Mesenchymal stem cell (in vitro differentiated cells and primary cell): ENCODE measurements at places on chromosomes 12 and 14.

GRCh38 chr12:108559748-108560147, 1.2 kb downstream of the SART3 start:
- peaks cover 27% of the 10 kb centered on the region for H3K36me3 ChIP-seq
- H3K27me3 ChIP-seq = no peaks in the 10 kb centered on the region
- DNase-seq = no peak
- peaks cover 15% of the 10 kb centered on the region for H3K4me1 ChIP-seq

DNA sequence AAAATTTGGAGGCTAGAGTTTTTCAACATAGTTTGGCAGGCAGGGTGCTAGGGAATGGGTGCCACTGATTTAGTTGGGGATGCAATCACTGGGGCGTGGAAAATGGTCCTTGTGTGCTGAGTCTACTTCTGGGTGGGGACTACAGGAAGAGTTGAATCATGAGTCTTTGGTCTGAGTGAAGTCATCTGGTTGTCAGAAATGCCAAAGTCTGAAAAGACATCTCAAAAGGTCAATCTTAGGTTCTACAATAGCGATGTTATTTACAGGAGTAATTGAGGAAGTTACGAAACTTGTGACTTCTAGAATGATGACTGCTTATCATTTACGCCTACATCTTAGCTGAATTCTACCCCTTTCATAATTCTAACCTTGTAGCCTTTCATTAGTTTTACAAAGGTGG, 209.1 kb downstream of the NUBPL start:
- no peak overlapping the region for H3K4me3 ChIP-seq
- no peaks in the 10 kb centered on the region for H3K27me3 ChIP-seq
- H3K36me3 ChIP-seq = no peaks in the 10 kb centered on the region
- H3K27ac ChIP-seq = no peak overlapping the region
- DNase-seq = peak; percentile 11

DNA sequence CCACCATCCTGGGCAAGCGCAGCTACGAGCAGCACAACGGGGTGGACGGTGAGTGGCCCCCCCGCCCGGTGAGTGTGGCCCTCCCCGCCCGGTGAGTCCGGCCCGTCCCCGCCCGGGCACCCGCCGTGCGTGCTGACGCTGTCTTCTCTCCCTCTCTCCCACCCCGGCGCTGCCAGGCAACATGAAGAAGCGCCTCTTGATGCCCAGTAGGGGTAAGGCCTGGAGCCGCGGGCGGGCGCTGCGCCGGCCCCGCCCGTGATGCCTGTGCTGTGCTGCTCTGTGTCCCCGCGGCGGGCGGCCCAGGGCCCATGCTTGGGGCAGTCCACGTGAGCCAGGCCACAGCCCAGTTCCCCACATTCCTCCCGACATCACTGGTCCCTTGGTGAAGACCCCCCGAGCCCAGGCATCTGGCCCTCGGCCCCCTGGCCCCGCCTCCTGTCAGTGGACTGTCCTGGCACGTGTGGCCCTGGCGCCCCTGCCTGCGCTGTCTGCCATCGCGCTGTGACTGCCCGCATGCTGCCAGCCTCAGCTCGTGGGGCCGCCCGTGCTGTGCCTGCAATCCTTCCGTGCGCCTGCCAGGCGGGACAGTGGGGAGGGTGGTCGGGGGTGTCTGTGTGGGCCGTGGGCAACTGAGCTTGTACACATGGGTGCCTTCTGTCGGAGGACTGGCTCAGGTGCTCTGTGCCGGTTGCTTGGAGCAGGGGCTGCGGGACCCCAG, 7.9 kb upstream of the CRIP2 start:
- H3K4me3 ChIP-seq = no peak overlapping the region
- H3K27me3 ChIP-seq = no peaks in the 10 kb centered on the region
- no peak for DNase-seq
- peaks cover 63% of the 10 kb centered on the region for H3K4me1 ChIP-seq

DNA sequence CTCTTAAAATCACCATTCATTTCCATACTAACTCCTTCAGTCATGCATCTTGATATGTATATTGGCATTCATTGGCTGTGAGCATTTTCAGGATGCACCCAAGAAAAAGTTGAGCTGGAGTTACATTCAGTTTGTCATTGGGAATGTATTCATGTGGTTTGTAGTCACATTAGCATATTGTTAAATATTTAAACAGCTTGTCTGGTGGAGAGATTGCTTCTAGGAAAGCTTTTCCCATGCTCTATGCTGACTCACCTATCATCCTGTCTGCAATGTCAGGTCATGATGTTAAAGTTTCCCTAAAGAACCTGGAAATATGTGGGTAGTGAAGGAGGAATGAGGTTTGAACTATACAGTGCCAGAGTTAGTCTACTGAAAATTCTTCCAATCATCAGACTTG, 583.6 kb downstream of the GALC start:
- H3K27me3 ChIP-seq = no peaks in the 10 kb centered on the region

- H3K4me3 ChIP-seq = no peak overlapping the region
- H3K4me1 ChIP-seq = peaks cover 8% of the 10 kb centered on the region
- DNase-seq = no peak
- H3K36me3 ChIP-seq = no peaks in the 10 kb centered on the region
Measured at GRCh38 chr12:71684081-71684480, 1.8 kb upstream of the TMEM19 start.

DNA sequence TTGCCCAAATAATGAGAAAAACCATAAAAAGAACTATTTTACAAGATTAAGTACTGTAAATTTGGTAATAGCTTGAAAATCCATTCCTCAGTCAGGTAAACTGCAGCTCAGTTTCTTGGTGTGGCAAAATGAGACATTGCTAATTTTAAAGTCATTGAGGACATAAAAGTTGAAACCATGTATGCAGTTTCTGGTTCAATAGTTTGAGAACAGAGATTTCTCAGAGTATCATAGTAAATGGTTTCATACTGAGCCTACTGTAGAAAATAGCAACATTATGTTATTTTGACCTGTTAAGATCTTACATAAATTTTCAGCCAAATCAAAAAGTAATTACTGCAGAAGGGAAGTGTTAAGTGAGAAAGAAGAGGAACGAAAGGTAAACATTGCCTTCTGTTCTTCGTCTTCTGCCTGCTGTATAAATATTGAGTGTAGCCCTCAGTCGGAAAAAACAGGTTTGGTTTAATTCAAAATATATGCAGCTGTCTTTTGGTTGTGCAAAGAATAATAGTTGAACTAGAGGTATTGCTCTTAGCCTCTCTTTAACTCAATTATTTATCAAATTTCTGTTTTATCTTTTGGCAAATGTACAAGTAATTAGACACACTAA, 119.6 kb downstream of the SYNE2 start:
- no peak overlapping the region for H3K27ac ChIP-seq
- no peaks in the 10 kb centered on the region for H3K27me3 ChIP-seq
- no peaks in the 10 kb centered on the region for H3K4me1 ChIP-seq
- no peak overlapping the region for H3K4me3 ChIP-seq
- DNase-seq = no peak

DNA sequence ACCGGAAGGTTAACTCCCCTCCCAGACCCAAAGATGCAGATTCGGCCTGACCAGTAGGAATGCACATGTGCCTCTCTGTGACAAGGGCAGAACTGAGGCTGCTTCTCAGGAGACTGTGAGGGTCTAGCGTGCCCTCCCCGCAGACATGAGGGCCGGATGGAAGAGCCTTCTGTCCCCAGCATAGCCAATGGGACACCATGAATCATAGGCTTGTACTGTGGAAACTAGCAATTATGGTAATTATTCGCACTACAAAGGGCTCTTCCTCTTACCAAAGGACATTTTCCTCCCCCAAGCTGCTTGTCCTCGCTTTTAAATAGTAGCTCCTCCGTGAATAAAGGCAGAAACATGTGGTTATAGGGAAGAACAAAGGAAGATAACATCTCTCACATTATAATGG, 6.2 kb downstream of the COA8 start:
- no peak overlapping the region for H3K4me3 ChIP-seq
- H3K27me3 ChIP-seq = no peaks in the 10 kb centered on the region
- peaks cover 16% of the 10 kb centered on the region for H3K36me3 ChIP-seq

DNA sequence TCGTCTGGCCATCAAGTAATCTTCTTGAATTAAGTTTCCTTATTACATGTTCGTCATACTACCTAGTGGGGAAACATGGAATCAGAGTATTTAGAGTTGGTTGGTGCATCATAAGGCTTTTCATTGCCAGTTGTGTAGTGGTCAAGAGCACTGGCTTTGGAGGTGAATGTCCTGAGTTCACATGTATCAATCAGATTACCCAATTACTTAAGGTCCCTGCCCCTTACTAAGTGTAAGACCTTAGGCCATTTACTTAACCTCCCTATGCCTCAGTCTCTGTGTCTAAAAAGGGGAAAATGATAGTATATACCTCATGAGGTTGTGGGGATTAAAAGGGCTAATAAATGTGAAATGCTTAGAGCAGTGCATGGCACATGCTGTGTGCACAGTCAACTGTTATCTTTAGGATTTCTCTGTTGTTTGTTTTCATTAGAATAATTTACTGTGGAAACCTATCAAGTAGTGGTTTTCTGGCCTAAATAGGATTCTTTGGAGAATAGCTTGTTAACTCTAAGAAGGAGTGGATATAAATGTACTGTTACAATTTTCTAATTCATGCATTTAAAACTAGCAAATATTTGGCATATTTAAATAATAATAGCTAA, 27.0 kb downstream of the MSRB3 start:
- no peak overlapping the region for H3K27ac ChIP-seq
- H3K36me3 ChIP-seq = no peaks in the 10 kb centered on the region
- H3K4me3 ChIP-seq = no peak overlapping the region
- H3K4me1 ChIP-seq = peaks cover 6% of the 10 kb centered on the region
- peak; percentile 45 for DNase-seq
- no peaks in the 10 kb centered on the region for H3K27me3 ChIP-seq

GRCh38 chr12:46442239-46442638, 69.7 kb upstream of the SLC38A2 start:
- H3K27me3 ChIP-seq = no peaks in the 10 kb centered on the region
- no peak overlapping the region for H3K4me3 ChIP-seq
- no peaks in the 10 kb centered on the region for H3K36me3 ChIP-seq
- H3K4me1 ChIP-seq = peaks cover 4% of the 10 kb centered on the region

GRCh38 chr12:115946867-115947695, 330.4 kb downstream of the MED13L start:
- H3K27ac ChIP-seq = no peak overlapping the region
- peaks cover 12% of the 10 kb centered on the region for H3K36me3 ChIP-seq
- no peak overlapping the region for H3K4me3 ChIP-seq

- H3K27me3 ChIP-seq = no peaks in the 10 kb centered on the region
- no peaks in the 10 kb centered on the region for H3K36me3 ChIP-seq
- H3K4me3 ChIP-seq = no peak overlapping the region
- no peak overlapping the region for H3K27ac ChIP-seq
Measured at GRCh38 chr12:77938301-77938700, 107.6 kb downstream of the NAV3 start.

- H3K4me3 ChIP-seq = no peak overlapping the region
- no peak overlapping the region for H3K27ac ChIP-seq
Measured at GRCh38 chr12:6641131-6641530, 5.4 kb upstream of the LPAR5 start.

DNA sequence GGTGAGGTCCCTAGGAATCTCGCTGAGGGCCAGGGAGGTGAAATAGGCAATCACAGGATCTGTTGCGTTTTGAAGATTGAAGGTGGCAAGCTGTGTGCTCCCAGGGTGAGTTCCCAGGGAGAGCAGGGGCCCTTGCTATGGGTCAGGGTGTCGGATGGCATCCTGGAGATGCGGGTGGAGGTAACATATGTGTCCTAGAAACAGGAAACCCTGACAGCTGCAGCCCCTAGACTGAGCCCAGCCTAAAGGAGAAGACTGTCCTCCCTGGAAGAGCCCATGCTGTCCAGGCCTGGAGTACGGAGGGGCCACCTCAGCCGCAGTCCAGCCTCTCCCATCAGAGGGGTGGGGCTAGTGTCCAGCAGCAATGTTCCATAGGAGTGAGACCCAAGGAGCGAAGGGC, 194.2 kb downstream of the NTF3 start:
- H3K4me3 ChIP-seq = no peak overlapping the region
- DNase-seq = no peak
- H3K27me3 ChIP-seq = peaks cover 31% of the 10 kb centered on the region
- no peak overlapping the region for H3K27ac ChIP-seq

DNA sequence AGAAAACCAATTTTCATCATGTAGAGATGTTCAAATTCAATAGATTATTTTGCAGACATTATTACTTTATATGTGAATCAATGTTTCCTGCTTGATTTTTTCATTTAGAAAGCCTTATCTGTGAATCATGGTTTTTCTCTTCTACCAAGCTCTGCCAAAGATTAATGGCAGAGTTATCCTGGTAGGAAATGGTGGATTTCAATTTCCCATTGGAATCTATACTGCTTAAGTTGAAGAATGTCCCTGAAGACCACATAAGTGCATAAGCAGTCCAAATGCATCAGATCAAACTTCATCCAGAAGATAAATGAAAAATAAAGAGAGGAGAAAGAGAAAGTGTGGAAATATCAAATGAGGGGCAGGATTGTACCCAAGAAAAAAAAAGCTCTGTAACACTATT, 5.0 kb downstream of the LUM start:
- no peak overlapping the region for H3K4me3 ChIP-seq
- no peaks in the 10 kb centered on the region for H3K4me1 ChIP-seq

DNA sequence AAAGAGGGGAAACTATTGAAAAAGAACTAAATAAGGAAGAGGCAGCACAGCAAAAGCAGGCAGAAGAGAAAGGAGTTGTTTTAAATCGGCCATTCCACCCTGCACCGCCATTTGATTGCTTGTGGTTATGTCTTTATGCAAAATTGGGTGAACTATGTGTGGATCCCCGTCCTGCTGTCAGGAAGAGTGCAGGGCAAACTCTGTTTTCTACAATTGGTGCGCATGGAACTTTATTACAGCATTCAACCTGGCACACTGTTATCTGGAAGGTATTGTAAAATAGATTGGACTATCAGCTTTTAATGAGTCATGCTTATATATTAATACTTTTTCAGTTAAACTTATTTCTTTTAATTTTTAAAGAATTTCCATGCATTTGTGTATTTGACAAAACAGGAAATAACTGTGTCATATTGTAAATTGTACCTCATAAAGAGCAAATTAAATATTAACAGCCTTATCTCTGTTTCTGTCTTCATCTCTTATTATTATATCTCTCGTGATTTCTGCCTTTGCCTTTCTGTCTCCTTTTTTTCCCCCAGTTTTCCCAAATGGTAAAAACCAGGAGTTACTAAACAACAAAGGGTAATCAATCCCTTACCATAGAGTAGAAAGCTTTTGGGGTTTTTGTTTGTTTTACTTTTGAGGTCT, 86.4 kb downstream of the MON2 start:
- no peaks in the 10 kb centered on the region for H3K27me3 ChIP-seq
- no peak overlapping the region for H3K27ac ChIP-seq
- no peak overlapping the region for H3K4me3 ChIP-seq
- H3K36me3 ChIP-seq = peaks cover 85% of the 10 kb centered on the region
- H3K4me1 ChIP-seq = no peaks in the 10 kb centered on the region

DNA sequence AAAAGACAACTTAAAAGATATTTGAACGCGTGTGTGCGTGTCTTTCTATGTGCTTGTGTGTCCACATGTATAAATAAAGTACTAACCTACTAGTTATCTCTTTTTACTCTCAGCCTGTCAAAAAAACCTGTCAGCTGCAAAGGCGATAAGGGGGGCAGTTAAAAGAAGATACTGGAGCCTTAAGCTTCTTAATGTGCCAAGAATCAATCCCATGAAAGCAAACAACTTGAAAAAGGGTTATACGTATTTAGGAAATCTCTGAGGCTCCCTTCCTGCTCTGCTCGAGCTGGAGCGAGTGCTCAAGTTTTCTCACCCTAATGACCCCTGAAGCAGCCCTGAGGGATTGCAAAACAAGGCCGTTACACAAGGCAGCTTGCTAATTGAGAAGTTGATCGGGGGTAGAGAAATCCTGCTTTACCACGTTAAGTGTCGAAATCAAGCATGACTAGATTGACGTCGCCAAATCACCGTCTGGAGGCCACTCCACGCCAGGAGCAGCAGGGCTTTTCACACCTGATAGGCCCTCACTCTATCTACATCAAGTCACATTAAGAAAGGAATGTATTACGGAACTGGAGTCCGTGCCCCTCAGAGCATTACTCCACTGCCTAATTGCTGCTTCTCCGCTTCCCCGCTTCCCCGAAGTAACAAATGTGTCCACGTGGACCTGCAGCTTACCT, 32.4 kb downstream of the LMO3 start:
- peak; percentile 47 for DNase-seq
- H3K36me3 ChIP-seq = no peaks in the 10 kb centered on the region
- H3K4me1 ChIP-seq = no peaks in the 10 kb centered on the region
